ENCODE measurements at places on chromosomes 7 and 10.

DNA sequence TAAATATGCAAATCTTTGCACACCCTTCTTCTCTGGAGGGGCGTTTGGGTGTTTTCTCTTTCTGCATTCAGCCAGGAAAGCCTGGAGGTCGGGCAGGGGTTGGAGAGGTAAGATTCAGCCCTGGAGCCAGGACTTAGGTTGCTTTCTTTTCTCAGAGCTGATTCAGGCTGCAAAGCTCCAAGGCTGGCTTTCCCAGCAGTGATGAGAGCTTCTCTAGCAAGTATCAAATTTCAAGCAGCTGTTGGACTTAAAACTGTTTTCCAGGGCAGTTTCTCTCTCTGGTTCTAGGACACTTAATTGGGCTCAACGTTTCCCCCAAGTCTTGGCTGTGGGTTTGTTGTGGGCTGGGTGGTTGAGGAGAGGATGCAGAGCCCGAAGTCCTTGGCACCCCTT, 608 bp downstream of the AKR1B10 start:
- DNase-seq = no peak

- no peak for DNase-seq
These were observed 162.6 kb downstream of the ADAM12 start for GRCh38 chr10:126225672-126226008.

DNA sequence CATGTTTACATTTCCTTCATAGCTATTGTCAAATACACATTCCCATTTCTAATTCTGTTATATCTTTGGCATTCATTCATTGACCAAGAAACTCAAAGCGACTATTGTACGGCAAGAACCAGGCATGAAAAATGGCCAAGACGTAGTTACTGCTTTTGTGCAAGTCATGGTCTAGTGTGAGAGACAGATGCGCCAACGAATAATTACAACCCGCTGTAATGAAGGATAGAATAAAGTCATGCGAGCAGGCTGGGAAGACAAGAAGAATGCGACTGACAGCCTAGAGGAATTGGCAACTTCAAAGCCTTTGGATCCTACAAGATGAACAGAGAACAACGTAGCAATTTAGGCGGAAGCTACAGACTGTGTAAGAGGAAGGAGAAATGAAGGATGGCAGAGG, 221.2 kb downstream of the CALN1 start:
- no peak for DNase-seq

GRCh38 chr7:84100866-84101265, 93.7 kb downstream of the SEMA3A start:
- no peak for DNase-seq

GRCh38 chr10:129025787-129026186, 441.3 kb upstream of the MGMT start:
- DNase-seq = no peak

- DNase-seq = no peak
These were observed 122.0 kb upstream of the ANK3 start for GRCh38 chr10:60511477-60512229.

- DNase-seq = no peak
These were observed 182.4 kb downstream of the DNAJB6 start for GRCh38 chr7:157519246-157519645.

DNA sequence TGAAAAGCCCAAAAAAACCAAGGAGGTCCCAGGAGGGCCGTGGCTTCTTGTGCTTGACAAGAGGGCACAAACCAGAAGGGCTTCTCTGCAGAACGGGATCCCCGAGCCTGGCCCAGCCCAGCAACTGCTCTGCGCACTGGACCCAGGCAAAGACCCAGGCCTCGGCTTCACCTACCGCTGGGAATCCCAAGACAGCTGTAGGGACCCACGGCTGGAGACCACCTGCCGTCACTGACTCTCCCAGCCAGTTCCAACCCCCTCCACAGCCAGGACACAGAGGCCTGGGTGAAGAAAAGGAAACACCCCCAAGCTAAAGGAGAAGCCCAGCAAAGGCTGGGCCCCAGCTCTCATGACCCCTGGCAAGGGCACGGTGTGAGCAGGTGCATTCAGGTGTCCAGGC, 24.3 kb downstream of the PDGFA start:
- no peak for DNase-seq

- DNase-seq = no peak
These were observed 4.2 kb downstream of the FZD9 start for GRCh38 chr7:73437621-73438416.

- no peak for DNase-seq
These were observed 563 bp upstream of the UTF1 start for GRCh38 chr10:133229265-133230043.

DNA sequence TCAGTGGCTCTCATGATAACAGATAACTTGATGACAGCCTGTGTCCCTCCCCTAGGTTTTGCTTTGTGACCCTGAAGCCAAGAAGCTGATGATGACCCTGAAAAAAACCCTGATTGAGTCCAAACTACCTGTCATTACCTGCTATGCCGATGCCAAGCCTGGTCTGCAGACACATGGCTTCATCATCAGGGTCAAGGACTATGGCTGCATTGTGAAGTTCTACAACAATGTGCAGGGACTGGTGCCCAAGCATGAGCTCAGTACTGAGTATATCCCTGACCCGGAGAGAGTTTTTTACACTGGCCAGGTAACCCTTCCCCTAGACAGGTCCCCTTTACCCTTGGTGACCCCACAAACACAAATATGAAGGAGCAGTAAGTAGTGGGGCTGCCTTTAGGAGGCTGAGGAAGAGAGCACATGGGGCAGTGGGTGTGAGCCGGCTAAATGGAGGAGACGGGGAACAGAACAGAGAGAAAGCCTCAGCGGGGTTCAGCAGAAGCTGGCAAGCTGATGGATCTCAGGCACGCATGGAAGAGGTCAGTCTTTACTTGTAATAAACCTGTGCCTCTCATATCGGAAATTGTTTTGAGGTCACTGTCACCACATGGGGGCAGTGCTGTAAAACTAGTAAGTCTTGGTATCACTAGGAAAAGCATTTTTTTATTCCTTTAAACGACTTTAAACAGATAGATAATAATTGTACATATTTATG, 20.2 kb downstream of the PDCD11 start:
- peak; percentile 16 for DNase-seq

- DNase-seq = no peak
These were observed 302.6 kb upstream of the SEMA3D start for GRCh38 chr7:85489498-85489897.

- no peak for DNase-seq
These were observed 11.8 kb downstream of the CPED1 start for GRCh38 chr7:121000081-121000983.

DNA sequence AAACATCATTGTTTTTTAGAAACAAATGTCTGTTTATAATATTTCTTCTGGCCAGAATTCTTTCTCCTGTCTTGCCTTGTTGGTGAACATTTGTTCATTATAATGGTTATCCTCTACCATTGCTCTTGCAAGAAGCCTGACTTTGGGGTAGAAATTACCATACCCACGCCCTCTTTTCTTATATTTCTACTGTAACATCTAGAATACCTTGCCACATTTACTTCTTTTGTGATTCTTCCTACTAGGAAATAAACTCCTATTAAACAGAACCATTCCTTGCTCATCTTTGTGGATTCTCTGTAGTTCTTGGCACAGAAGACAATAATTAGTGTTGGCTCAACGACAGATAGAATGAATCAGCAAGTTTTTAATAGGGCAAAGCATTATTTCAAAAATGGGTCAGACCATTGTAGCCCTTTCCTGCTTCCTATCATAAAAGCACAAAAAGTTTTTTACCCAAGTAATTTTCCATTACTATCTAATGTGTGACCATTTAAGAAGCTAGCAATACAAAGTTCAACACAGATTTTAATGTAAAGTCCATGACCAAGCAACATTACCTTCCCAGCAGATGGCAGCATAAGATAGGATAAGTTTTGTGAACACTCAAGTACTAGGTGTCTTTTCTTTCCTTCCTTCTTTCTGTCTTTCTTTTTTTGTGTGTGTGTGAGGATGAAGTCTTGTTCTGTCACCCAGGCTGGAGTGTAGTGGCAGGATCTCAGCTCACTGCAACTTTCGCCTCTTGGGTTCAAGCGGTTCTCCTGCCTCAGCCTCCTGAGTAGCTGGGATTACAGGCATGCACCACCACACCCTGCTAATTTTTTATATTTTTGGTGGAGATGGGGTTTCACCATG, 270.4 kb downstream of the HGF start:
- no peak for DNase-seq

GRCh38 chr7:38541440-38541839, 89.7 kb downstream of the AMPH start:
- no peak for DNase-seq

DNA sequence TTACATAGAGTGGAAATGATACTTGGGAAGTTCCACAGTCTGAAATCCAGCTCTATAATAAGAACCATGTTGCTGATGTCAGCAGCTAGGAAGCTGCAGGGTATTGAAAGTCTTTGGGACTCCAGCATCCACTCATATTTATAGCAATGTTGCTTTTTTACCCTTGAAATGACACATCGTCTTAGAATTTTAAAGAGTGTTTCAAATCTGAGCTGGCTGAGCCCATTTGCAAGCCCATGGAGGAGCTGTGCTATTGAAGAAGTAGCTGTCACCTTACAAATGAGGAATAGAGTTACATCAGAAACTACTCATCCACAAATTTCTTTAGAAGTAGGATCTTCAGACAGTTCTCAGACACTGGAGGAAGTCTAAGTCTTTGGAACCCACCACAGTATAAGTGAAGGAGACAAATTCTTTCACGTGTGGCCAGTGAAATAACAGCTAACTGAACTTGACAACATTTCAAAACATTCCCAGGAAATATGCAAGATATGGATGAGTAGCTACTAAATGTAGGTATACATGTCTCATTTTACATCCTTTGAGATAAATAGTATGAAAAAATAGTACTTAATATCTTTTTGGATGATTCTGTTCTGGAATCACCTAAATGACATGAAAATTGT, 203.6 kb downstream of the ZNF365 start:
- DNase-seq = no peak

- DNase-seq = no peak
These were observed 791.7 kb downstream of the REEP3 start for GRCh38 chr10:64312876-64313275.

- no peak for DNase-seq
These were observed 105.5 kb downstream of the MYOF start for GRCh38 chr10:93376372-93377293.

GRCh38 chr7:69567800-69568199, 30.5 kb upstream of the AUTS2 start:
- DNase-seq = no peak

DNA sequence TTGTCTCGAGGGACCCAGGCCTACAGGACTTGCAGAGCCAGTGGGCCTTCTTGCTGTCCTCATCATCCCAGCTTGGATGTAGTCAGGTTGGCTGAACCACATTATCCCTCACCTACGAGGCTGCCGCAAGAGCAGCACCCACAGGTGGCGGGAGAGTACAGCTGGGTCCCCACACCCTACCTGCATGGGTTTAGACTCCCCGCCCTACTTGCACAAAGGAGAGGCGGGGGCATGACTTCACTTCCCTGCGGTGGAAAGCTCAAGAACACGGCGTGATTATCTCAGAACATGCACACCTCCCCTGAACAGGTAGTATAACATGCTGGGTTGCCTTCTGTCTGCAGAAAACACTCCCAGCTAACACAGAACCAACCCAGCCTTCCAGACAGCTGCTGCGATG, 57.5 kb downstream of the CTBP2 start:
- DNase-seq = no peak

- DNase-seq = no peak
These were observed 22.9 kb upstream of the MTPAP start for GRCh38 chr10:30371954-30372353.

GRCh38 chr10:86333826-86334487, 32.6 kb downstream of the GRID1 start:
- DNase-seq = no peak

GRCh38 chr10:16966991-16967865, 150.0 kb upstream of the RSU1 start:
- DNase-seq = no peak

DNA sequence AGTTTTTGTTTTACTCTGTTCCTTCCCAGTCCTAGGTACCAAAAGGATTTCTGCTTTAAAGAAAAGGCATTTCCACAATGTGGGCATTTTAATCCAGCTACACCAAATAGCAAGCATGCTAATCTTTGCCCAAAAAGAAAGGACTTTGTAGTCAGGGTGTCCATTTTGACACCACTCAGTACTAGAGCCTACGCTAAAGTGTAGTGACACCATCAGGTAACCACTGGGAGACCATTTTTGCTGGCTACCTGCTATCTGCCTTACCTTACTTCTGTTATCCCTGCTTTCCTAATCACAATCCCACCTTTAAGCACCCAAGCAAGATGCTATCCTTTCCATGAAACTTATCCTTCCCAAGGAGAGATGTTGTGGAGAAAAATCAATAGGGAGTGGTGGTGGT, 129.7 kb downstream of the VPS50 start:
- no peak for DNase-seq

DNA sequence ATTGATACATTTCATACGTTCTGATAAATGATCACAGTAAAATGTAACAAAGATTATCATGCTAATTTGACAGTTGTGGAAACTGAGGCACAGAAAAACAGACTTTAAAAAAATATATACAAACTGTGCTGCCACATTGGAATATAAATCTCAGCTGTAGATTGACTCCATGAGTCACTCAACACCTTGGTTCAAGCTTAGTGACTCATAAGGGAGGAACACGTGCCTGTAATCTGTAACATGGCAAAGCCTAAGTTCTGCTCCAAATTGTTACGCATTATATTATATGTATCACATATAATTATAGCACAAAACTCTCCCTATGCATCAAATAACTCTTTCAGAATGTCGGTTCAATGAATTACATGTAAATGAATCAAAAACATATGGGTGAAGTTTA, 1047.5 kb downstream of the GATA3 start:
- no peak for DNase-seq

DNA sequence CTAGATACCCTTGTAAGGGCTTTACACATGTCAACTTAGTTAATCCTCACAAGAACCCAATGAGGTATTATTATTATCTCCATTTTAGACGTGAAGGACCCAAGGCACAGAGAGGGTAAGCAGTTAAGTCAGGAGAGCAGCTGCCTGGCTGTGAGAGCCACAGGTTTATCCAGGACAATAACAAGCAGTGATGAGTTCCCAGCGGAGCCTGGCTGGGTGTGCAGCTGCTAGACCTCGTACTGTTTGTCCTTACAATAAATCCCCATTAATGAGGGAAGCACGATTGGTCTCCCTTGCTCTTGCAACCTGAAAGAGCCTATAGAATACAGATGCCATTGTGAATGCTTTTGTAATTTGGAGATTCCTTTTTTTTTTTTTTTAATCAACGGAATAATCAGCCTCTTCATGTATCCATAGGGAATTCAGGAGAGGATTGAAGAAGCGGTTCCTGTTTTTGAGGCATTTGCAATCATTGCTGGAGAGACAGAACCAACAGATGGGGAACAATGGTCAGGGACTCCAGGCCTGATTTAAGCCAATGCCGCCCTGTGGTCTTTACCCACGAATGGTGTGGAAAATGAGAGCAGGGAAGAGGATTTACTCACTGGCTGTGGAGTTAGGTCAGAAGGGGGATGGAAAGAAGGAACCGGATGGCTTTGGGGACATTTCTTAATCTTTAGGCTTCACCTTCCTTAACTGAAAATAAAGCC, 12.3 kb upstream of the ASB4 start:
- DNase-seq = no peak

- no peak for DNase-seq
These were observed 139.1 kb downstream of the TCERG1L start for GRCh38 chr10:131172433-131172832.
